ENCODE measurements at places on chromosomes 4 and X. TPM values are rescaled to one million over a fixed set of nuclear protein-coding genes. Genes with fewer than 3 reads are reported as not detected.

- H3K27me3 ChIP-seq, result peaks cover 2% of the 10 kb centered on the region
- H3K4me3 ChIP-seq, result no peak overlapping the region
- H3K4me1 ChIP-seq, result peaks cover 2% of the 10 kb centered on the region
Measured at GRCh38 chrX:109283870-109284269, 198.0 kb downstream of the GUCY2F start.

DNA sequence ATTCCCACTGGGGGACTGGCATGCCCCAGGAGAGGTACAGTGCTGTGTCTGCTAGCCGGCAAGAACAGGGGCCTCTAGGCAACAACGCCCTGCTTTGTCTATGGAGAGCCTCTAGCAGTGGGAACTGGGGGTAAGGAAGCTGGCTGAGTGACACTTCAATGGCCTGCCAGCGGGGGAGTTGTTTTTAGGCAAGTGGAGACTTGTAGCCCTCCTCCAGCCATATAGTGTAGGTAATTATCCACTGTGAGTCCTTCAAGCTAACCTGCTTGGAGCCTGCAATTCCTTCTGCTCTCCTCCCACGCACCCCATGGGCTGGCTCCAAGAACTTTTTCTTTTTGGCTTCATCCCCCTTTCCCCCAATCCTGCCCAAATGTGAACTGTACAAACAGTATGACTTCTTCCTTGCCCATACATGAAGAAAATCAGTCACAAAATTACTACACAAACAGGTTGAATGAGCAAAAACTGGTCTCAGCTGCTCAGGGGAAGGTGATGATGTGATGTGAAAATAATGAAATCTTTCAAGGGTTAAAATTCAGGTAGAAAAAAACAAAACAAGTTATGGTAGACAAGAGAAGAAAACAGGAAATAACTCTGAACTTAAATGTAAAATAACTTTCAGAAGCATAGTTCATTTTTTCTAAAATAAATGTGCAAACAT lies 33.1 kb downstream of the LEF1 start:
- no peak overlapping the region for H3K4me3 ChIP-seq
- no peak overlapping the region for H3K27ac ChIP-seq
- no peak for DNase-seq
- H3K4me1 ChIP-seq, result peaks cover 7% of the 10 kb centered on the region

- H3K4me3 ChIP-seq, result no peak overlapping the region
- H3K27me3 ChIP-seq, result no peaks in the 10 kb centered on the region
- DNase-seq, result no peak
- H3K36me3 ChIP-seq, result no peaks in the 10 kb centered on the region
Measured at GRCh38 chr4:140330311-140330900, 43.0 kb upstream of the SCOC start.

- H3K4me1 ChIP-seq, result no peaks in the 10 kb centered on the region
- H3K27me3 ChIP-seq, result no peaks in the 10 kb centered on the region
- DNase-seq, result no peak
- H3K27ac ChIP-seq, result no peak overlapping the region
Measured at GRCh38 chr4:130468340-130468739, 1372.4 kb downstream of the C4orf33 start.

The IL21 gene
- total RNA-seq, result not detected

All from endothelial cell (in vitro differentiated cells).